Fibroblast of skin of back (primary cell): ENCODE measurements at places on chromosomes 4 and X.
A peak's percentile ranks its signal among the peaks of the same experiment; 100 is the strongest.

DNA sequence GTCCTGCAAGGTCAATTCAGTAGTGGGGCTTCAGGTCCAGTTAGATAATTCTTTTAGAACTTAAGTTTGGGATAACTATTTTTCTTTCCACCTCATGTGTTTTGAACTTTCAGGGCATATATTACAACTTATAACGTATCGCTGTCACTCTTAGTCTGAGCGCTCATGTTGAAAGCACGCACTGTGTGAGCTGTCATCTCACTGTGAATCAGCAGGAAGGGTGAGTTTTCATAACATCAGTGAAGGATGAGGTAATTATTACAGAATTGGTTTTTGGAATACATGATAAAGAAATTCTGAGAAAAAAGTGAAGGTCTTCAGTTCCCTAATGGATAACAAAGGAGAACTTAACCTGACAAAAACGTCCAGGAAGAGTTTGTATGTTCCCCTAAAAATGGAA is 45.1 kb upstream of the SLC4A4 start:
- peak; percentile 81 for DNase-seq

DNA sequence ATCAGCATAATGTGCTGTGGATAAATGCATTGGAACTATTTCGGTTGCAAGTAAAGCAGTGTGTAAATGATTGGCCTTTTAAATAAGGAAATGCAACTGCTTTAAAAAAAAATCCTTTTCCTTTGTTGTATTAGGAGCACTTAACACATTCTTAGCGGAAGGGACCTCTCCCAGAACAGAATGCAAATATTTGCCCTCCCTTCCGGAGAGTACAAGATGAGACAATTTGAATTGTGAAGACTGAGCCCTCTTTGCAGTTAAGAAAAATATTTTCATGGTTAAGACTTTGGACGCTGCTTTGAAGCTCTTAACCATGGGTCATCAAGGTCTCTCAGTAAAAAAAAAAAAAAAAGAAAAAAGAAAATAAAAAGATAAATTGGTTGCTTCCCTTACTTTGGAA is 9.5 kb upstream of the NOX1 start:
- no peak for DNase-seq

DNA sequence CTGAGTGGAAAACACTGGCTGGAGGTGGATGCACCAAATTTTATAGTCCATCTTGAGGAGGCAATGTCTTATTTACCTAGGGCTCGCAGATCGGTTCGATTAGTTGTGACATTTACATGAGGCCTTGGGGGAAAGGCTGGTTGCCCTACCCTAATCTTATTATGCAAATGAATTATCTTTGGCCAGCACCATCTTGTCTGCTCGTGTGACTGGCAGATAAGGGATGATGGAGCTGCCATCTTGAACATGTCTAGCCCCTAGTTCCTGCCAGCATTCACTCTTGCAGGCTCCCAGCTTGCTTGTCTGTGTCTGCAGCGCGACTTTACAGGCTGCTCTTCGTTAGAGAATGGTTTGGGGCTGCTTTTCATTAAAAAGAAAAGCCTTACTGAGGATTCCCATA is 61.9 kb downstream of the SEC24B start:
- DNase-seq = no peak

DNA sequence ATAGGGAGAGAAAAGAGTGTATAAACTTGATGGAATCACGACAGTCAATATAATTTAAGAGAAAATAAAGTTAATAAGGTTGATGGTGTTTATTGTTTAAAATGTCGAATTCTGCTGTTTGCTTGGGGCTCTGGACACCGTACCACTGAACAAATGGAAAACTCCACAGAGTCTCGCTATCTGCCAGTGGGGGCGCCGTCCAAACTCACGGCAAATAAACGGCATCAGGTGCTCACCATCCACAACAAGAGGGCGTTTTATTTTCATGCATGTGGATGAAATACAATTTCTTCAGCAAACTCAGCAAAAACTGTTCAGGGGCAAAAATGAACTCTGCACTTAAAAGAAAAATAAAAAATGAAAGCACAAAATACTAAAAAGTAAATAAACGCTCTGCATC is 46.6 kb upstream of the FAM47C start:
- DNase-seq = no peak

GRCh38 chrX:13287816-13288215 is 32.0 kb downstream of the ATXN3L start:
- DNase-seq = peak; percentile 84

DNA sequence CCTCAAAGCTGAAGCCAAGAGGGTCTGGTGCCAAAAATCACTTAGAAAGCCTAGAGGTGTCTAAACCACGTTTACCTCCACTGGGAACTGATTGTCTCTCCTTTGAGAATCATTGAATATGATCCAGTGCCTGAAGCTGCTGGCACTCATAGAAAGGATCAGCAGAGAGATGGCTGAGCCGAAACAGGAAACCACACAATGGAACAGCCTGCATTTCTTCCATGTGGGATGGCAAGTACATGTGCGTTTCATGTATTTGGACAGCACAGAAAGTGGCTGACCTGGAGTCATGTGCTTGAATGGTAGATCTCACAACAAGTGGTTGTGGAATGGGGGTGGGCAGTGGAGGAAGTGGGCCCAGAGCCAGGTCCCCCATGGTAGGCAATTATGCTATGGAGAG is 533.7 kb downstream of the INPP4B start:
- DNase-seq = no peak

DNA sequence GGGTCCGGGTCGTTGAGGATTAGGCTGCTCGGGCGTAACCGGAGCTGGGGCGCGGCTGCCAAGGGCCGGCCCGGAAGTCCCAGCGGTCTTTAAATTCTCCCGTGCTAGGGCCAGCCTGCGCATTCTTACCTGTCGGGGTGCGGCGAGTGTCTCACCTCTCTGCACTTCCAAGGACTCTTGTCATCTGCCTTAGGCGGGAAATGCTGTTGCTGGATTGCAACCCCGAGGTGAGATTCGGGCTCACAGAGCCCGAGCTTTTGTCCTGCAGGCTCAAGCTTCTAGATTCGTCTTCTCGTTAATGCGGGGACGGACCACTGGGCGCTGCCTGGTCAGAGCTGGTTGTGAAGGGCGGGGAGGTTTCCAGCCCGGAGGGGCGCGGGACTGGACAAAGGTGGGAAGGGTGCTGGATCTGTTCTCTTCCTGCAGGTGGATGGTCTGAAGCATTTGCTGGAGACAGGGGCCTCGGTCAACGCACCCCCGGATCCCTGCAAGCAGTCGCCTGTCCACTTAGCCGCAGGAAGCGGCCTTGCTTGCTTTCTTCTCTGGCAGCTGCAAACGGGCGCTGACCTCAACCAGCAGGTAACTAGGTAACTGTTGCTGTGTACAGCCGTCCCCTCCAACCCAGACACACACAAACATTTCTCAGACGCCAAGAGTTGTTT is at the start of gene ANKRD37:
Gene ANKRD37, plus strand, starts transcription at position 118 of the 662 bp plus-strand sequence. Its CDS starts 83 bp downstream, at position 201.
- no peak for DNase-seq

DNA sequence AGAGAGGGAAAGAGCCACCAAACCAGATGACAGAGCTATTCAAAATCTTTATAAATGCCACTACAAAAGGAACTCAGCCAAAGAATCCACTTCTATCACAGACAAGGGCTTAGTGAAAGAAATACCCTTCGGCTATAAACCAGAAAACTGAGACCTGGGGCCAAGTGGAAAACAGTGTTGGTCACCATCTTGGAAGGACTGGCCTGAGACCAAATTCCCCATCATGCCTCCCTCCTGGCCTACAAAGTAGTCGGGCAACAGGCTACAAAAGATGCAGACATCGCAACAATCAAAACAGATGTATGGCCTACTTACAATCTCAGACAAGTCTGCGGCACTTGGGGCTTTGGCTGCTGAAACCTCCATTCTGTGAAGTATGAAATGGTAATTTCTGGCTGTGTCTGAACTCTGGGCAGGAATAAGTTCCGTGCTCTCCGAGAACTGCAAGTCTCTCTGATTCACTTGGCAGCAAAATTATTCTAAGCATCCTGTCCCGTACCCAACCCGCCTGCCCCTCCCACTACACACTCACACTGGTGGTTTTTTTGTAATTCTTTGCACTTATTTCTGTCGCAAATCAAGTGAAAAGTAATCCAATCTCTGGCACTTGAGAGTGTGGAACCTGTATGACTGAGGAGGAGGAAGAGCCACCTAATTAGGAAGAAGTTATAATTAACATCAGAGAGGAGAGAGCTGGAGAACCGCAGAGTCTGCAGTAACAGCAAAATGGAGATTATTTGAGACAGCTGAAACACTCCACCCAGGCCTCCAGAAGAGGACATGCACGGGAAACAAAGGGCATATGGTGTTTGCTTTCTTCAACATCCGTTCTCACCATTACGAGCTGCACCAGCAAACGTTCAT is 87.8 kb downstream of the SH3KBP1 start:
- peak; percentile 42 for DNase-seq

DNA sequence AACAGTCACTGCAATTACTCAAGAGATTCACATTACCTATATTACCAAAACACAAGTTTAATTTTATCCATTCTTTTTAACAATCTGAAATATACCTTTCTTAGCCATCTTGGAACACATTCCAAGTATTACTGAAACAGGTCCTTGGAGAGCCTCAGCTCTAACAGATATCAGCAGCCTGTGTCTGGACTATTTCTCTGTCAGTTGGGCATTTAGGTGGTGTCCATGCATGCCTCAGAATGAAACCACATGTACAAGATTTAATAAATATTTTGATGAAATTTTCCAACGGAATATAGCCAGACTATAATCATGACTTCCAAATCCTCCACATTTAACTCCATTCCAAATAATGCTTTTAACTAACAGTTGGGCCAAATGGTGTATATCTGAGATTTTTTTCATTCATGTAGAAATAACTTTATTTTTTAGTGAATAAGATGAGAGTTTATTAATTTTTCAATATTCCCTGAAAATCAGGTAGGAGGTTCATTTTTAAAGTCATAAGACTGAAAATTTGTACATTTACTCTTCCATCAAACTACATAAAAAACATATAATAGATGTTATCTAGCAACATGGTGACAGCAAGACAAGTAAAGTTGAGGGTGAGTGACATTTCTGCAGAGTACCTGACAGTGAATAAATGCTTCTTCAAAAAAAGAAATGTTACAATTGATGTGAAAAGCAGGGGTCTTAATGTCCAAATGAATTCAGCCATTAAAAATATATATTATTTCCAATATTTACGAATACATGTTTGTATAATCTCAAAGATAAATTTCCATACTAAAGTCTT is 174.2 kb downstream of the DCHS2 start:
- no peak for DNase-seq

DNA sequence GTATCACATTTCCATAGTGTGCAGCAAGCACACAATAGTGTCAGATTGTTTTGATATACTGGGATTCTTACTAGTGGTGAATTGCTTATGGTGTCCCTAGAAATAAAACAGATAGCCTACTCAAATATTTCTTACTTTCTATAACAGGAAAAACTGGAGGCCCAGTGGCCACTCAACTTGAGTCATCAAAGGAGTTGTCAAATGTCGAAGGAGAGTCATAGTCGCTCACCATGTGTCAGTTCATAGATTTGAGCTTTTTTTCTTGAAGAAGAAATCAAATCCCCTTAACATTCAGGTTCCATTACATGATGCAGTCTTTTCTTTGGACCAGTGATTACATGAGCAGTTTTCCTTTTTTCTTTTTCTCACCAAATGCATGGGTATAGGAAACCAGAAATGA is 1271.0 kb downstream of the RAPGEF2 start:
- DNase-seq = no peak

- no peak for DNase-seq
These were observed 39.5 kb upstream of the ZFX start for GRCh38 chrX:24110069-24110468.

- DNase-seq = no peak
These were observed 744.6 kb downstream of the RPA4 start for GRCh38 chrX:97628326-97628725.

- peak; percentile 19 for DNase-seq
These were observed 1.1 kb downstream of the PJA1 start for GRCh38 chrX:69163936-69164741.

DNA sequence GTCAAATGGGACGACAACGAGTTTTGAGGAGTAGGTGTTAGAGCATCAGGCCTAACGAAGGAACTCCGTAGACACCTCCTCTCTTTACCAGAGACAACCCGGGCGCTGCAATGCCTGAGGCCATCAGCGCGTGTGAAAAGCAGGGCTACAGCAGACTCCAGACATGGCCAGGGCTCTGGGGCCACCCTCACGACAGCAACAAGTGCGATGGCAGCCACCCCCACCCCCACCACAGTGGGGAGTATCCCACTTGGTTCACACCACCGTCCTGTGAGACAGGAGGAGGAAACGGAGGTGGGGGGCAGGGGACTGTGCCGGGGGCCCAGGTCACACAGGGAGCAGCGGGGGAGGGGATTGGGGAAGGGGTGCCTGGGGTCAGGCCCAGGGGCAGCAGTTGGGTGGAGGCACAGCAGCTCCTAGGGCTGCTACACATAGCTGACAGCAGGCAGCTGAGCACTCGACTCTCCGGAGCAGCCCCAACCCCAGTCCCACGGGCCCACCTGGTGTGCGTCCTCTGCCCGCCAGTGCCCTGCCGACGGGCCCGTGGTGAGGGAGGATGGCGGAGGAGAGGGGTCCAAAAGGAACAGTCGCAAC is 8.5 kb downstream of the LRPAP1 start:
- no peak for DNase-seq

- no peak for DNase-seq
These were observed 119.4 kb upstream of the C1GALT1C1 start for GRCh38 chrX:120749141-120749846.

- no peak for DNase-seq
These were observed 57.5 kb upstream of the C1QTNF7 start for GRCh38 chr4:15370296-15370695.

- peak; percentile 39 for DNase-seq
These were observed 170.7 kb downstream of the SLIT2 start for GRCh38 chr4:20422398-20422797.

GRCh38 chr4:156763511-156763910 is 208.1 kb downstream of the PDGFC start:
- DNase-seq = no peak

GRCh38 chrX:25432396-25432795 is 416.6 kb upstream of the ARX start:
- no peak for DNase-seq

DNA sequence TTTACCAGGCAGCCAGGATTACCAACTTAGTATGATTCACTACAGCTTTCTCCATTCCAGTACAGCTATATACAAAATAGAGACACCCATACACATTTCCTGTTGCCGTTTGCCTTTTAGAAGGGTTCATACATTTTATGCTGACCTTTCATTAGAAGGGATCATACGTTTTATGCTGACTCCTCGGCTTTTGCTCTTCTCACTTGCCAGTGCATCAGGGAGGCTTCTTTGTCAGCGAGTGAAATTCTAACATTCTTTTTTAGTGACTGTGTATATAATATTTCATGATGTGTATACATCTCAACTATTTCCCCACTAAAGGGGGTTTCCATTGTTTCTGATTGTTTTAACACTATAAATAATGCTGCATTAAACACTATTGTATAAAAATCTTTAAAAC is 552.6 kb downstream of the TRIML1 start:
- DNase-seq = peak; percentile 66

- no peak for DNase-seq
These were observed 70.5 kb downstream of the RELL1 start for GRCh38 chr4:37615720-37616063.

GRCh38 chr4:167032871-167033270 is 201.4 kb downstream of the SPOCK3 start:
- peak; percentile 67 for DNase-seq

GRCh38 chrX:114532111-114532805 is 51.6 kb upstream of the HTR2C start:
- DNase-seq = no peak
